ENCODE measurements at places on chromosomes 4 and X. TPM values are rescaled to one million over a fixed set of nuclear protein-coding genes. Genes with fewer than 3 reads are reported as not detected.
A peak's percentile ranks its signal among the peaks of the same experiment; 100 is the strongest.

Gene PPP2R2C
- 8.8 TPM for total RNA-seq

Gene BOD1L1
- 51.1 TPM for total RNA-seq

Gene ADRA2C
- not detected for total RNA-seq

Gene GNRHR
- not detected for total RNA-seq

Gene NPNT
- total RNA-seq, result 25.2 TPM

- DNase-seq, result no peak
- no peaks in the 10 kb centered on the region for H3K36me3 ChIP-seq
- no peaks in the 10 kb centered on the region for H3K4me1 ChIP-seq
- H3K27me3 ChIP-seq, result no peaks in the 10 kb centered on the region
- no peak overlapping the region for H3K4me3 ChIP-seq
- H3K27ac ChIP-seq, result no peak overlapping the region
Observed at GRCh38 chrX:87621697-87622096, 104.1 kb downstream of the KLHL4 start.

DNA sequence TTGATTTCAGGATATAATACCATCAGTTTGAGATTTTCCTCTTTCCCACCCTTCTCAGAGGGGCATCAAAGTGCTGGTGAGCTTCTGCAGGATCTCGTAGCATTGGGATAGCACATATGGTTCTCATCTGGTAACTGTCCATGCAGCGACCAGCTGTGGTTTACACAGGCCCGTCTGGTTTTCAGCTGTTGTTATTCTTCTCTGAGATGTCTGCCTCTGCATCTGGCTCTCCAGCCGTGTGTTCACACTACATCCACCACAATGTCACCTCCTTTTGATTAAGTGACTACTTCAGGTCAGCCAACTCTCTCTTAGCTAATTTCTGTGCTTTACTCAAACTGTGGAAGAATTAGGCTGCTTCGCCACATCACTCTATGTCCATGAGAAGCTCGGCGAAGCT is 676.7 kb upstream of the TENM3 start:
- H3K27ac ChIP-seq, result no peak overlapping the region
- no peaks in the 10 kb centered on the region for H3K27me3 ChIP-seq
- no peak overlapping the region for H3K4me3 ChIP-seq
- no peaks in the 10 kb centered on the region for H3K4me1 ChIP-seq
- DNase-seq, result no peak

GRCh38 chrX:20362268-20363267 is 95.9 kb upstream of the RPS6KA3 start:
- H3K4me1 ChIP-seq, result peaks cover 18% of the 10 kb centered on the region
- no peaks in the 10 kb centered on the region for H3K36me3 ChIP-seq
- H3K27me3 ChIP-seq, result no peaks in the 10 kb centered on the region
- DNase-seq, result peak; percentile 21
- no peak overlapping the region for H3K4me3 ChIP-seq

DNA sequence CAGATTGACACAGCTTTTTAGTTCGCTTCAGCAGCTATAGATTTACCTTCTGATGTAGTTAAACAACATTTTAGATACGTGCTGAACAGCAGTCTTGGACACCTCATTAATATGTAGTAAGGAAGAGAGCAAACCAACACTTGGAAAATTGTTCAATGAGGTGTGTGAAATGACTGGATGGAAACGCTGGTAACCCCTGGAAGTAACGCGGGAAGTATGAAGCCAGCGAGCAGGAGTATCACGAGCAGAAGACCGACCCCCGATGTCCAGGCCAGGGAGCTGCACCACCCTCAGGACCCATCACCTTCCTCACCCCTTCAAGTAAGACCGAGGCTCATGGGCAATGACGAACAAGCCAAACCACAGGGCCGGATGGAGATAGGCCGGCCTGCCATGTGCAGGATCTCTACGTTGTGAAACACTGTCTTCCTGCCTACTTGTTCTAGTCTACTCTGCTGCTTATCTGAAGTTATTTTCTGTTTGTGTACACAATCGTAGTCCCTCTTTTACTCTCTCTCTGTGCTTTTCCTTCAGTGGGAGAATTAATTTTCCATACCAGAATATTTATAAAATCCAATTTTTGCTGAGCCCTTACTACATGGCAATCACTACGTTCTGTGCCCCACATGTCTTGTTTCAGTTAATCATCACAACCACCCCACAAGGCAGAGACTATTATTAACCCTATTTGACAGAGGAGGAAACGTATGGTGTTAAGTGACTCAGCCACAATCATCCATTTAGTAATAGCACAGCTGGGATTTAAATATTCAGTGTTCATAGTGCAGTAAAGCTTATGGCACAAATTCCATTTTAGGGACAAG is 221.7 kb downstream of the APBB2 start:
- no peaks in the 10 kb centered on the region for H3K4me1 ChIP-seq
- DNase-seq, result no peak
- H3K36me3 ChIP-seq, result no peaks in the 10 kb centered on the region
- H3K27ac ChIP-seq, result no peak overlapping the region

GRCh38 chr4:177802661-177803060 is 360.4 kb upstream of the AGA start:
- DNase-seq, result no peak
- H3K27ac ChIP-seq, result no peak overlapping the region
- no peak overlapping the region for H3K4me3 ChIP-seq
- H3K36me3 ChIP-seq, result no peaks in the 10 kb centered on the region

- no peaks in the 10 kb centered on the region for H3K36me3 ChIP-seq
- peak; percentile 66 for DNase-seq
- H3K27ac ChIP-seq, result peak overlapping the region; percentile 69
- peak overlapping the region; percentile 45 for H3K4me3 ChIP-seq
Observed at GRCh38 chr4:183986971-183987946, 82.2 kb downstream of the STOX2 start.

DNA sequence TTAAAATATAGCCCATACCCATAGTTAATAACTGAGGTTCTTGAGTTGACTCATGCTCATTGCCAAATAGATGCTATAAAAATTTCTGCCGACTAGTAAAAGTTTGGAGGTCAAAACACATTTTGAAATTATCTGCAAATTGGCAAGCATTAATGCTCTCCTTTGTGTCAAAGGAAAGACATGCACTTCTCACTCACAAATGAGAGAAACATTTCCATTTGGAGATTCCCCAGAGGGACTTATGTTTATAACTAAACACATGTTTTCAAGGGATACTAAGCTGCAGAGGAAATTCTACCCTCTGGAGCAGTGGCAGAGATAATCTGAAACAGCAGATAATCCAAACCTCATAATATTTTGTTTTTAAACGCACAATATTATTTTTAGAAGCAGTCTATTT is 45.7 kb upstream of the CCDC160 start:
- no peak overlapping the region for H3K27ac ChIP-seq
- no peak for DNase-seq
- no peaks in the 10 kb centered on the region for H3K36me3 ChIP-seq
- H3K4me1 ChIP-seq, result no peaks in the 10 kb centered on the region
- no peak overlapping the region for H3K4me3 ChIP-seq

- H3K4me1 ChIP-seq, result no peaks in the 10 kb centered on the region
- DNase-seq, result no peak
- H3K27ac ChIP-seq, result no peak overlapping the region
- H3K4me3 ChIP-seq, result no peak overlapping the region
- H3K36me3 ChIP-seq, result no peaks in the 10 kb centered on the region
- H3K27me3 ChIP-seq, result no peaks in the 10 kb centered on the region
Observed at GRCh38 chr4:138772366-138772765, 243.2 kb upstream of the NOCT start.

- H3K27me3 ChIP-seq, result no peaks in the 10 kb centered on the region
- H3K36me3 ChIP-seq, result no peaks in the 10 kb centered on the region
- no peak overlapping the region for H3K27ac ChIP-seq
- no peak for DNase-seq
Observed at GRCh38 chr4:86013621-86014020, 346.2 kb downstream of the MAPK10 start.
